ENCODE measurements at places on chromosomes 7 and 10. TPM values are rescaled to one million over a fixed set of nuclear protein-coding genes. Genes with fewer than 3 reads are reported as not detected.

DNA sequence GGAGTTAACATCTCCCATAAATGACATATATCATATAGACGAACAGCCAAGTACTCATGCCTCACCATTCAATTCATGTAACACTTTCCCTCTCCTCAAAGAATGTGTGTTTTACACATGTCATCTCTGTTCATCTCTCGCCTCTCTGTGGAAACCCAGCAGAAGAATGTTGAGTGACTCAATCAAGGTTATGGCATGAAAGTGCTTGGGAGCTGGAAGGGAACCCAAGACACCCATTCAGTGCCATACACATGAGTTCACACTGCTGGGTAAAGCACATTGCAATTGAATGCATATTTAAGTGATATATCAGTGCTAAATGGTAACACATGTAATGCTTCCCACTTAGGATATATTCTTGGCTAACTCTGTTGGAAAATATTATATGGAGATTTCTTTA lies 322.9 kb downstream of the PTEN start:
- H3K27me3 ChIP-seq: no peaks in the 10 kb centered on the region
- H3K4me3 ChIP-seq: no peak overlapping the region
- DNase-seq: no peak
- H3K27ac ChIP-seq: no peak overlapping the region
- H3K36me3 ChIP-seq: no peaks in the 10 kb centered on the region
- H3K4me1 ChIP-seq: no peaks in the 10 kb centered on the region

Gene CPA2
- not detected for total RNA-seq

Gene VWDE
- total RNA-seq: 23.2 TPM

DNA sequence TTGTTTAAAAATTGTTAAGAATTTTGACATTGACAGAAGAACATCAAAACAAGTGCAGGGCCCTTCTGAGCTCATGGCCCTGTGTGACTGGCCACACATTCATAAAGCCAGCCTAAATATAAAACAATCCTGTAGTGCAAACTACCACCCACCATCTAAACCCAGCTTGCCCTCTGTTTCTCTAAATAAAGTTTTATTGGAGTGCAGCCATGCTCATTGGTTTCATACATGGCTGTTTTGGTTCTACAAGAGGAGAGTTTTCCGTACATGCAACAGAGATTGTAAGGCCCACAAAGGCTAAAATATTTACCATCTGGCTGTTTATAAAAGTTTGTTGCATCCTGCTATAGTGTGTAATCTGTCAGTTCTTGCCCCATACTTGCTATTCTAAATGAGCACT lies 54.6 kb upstream of the TRIM24 start:
- no peaks in the 10 kb centered on the region for H3K36me3 ChIP-seq
- DNase-seq: no peak
- no peaks in the 10 kb centered on the region for H3K4me1 ChIP-seq
- H3K4me3 ChIP-seq: no peak overlapping the region
- H3K27me3 ChIP-seq: no peaks in the 10 kb centered on the region

Gene RARRES2
- 128 TPM for total RNA-seq

- no peak for DNase-seq
- no peaks in the 10 kb centered on the region for H3K4me1 ChIP-seq
- no peaks in the 10 kb centered on the region for H3K36me3 ChIP-seq
- H3K27ac ChIP-seq: no peak overlapping the region
- H3K27me3 ChIP-seq: no peaks in the 10 kb centered on the region
- no peak overlapping the region for H3K4me3 ChIP-seq
These were observed 17.0 kb upstream of the LYZL1 start for GRCh38 chr10:29271877-29272276.

Gene STEAP2
- 28.2 TPM for total RNA-seq

DNA sequence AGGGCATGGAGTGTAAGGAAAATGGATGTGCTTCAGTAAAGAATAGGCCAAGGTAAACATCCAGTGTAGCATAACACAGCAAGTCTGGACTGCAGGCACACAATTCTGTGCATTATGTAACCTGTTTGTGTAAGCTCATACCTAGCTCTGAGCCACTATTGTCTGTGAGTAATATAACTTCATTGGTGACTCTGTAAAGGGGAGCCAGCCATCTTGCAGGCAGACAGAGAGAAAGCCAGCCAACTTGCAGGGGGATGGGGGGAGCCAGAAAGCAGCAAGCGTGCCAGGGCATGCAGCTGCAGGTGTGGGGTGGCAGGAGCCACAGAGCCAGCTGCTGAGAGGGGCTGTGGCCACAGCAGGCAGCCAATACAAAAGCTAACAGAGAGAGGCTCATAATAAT lies 449.2 kb downstream of the IPMK start:
- DNase-seq: no peak
- H3K36me3 ChIP-seq: no peaks in the 10 kb centered on the region
- no peaks in the 10 kb centered on the region for H3K4me1 ChIP-seq
- H3K27me3 ChIP-seq: no peaks in the 10 kb centered on the region
- H3K27ac ChIP-seq: no peak overlapping the region

DNA sequence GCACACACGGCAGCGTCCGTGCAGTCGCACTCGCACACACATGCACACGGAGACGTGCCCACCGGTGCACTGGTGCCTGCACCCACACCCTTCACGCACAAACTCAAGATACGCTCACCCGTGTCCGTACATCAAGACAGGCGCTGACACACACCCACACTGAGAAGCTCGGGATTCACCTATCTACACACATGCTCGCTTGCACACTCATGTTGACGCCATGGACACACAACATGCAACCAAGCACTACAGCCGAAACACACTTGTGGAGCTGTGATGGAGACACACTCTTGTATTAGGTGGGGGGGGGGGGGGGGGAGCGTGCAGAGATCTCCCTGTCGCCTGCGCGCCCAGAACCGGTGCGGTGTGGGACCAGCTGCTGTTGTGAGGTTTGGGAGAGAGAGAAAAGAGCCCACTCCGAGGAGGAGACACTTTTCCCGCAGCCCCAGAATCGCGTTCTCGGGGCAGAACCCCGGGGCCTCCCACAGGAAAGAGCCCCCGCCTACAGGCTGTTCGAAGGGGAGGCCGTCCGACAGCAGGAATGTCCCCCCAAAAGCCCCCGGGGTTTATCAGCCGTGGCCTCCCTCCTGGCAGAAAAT lies 605 bp upstream of the NFKB2 start:
- peak overlapping the region; percentile 85 for H3K4me3 ChIP-seq
- no peak for DNase-seq
- H3K36me3 ChIP-seq: no peaks in the 10 kb centered on the region
- peaks cover 17% of the 10 kb centered on the region for H3K4me1 ChIP-seq
- H3K27me3 ChIP-seq: no peaks in the 10 kb centered on the region
- peak overlapping the region; percentile 98 for H3K27ac ChIP-seq

Gene SORCS3
- total RNA-seq: not detected

DNA sequence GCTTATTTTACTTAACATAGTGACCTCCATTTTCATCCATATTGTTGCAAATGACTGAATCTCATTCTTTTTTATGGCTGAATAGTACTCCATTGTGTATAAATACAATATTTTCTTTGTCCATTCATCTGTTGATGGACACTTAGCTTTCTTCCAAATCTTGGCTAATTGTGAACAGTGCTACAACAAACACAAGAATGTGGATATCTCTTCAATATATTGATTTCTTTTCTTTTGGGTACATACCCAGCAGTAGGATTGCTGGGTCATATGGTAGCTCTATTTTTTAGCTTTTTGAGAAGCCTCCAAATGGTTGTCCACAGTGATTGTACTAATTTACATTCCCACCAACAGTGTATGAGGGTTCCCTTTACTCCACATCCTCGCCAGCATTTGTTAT lies 58.0 kb downstream of the CREB5 start:
- no peaks in the 10 kb centered on the region for H3K4me1 ChIP-seq
- DNase-seq: no peak
- no peak overlapping the region for H3K27ac ChIP-seq
- H3K27me3 ChIP-seq: no peaks in the 10 kb centered on the region

- no peak overlapping the region for H3K27ac ChIP-seq
- H3K4me1 ChIP-seq: peaks cover 8% of the 10 kb centered on the region
- DNase-seq: peak; percentile 37
- no peaks in the 10 kb centered on the region for H3K36me3 ChIP-seq
These were observed 645 bp downstream of the SLC26A4 start for GRCh38 chr7:107661081-107661864.

Gene EPDR1
- 30.4 TPM for total RNA-seq

Gene HOGA1
- 2.5 TPM for total RNA-seq

Gene EFCAB10
- total RNA-seq: not detected

Gene CFAP46
- total RNA-seq: 9.0 TPM

Gene TMEM270
- total RNA-seq: not detected

GRCh38 chr7:121107923-121108498 lies 119.5 kb downstream of the CPED1 start:
- no peak overlapping the region for H3K4me3 ChIP-seq
- H3K27ac ChIP-seq: no peak overlapping the region
- no peaks in the 10 kb centered on the region for H3K36me3 ChIP-seq
- no peak for DNase-seq
- no peaks in the 10 kb centered on the region for H3K27me3 ChIP-seq
- peaks cover 4% of the 10 kb centered on the region for H3K4me1 ChIP-seq

Gene SLC26A5
- 0.37 TPM for total RNA-seq

GRCh38 chr10:38093816-38094157 lies 350 bp upstream of the ZNF37A start:
- H3K4me1 ChIP-seq: peaks cover 6% of the 10 kb centered on the region
- H3K27ac ChIP-seq: peak overlapping the region; percentile 85
- H3K36me3 ChIP-seq: no peaks in the 10 kb centered on the region

Gene PRKAR1B
- total RNA-seq: 1.0 TPM

- no peak overlapping the region for H3K27ac ChIP-seq
- DNase-seq: no peak
- H3K4me1 ChIP-seq: no peaks in the 10 kb centered on the region
- H3K4me3 ChIP-seq: no peak overlapping the region
- peaks cover 5% of the 10 kb centered on the region for H3K27me3 ChIP-seq
These were observed 7.4 kb downstream of the IGF2BP3 start for GRCh38 chr7:23462846-23463245.
